Stomach (tissue), 19 donors: ENCODE measurements at places on chromosomes 16 and 17. TPM values are rescaled to one million over a fixed set of nuclear protein-coding genes. Genes with fewer than 3 reads are reported as not detected.

Gene CLN3
- total RNA-seq, result 29.0 TPM

Gene C16orf54
- not detected for total RNA-seq

Gene NPW
- not detected for total RNA-seq

GRCh38 chr17:46831573-46832330, 13.3 kb upstream of the WNT3 start:
- no peak overlapping the region for H3K27ac ChIP-seq
- no peaks in the 10 kb centered on the region for H3K4me1 ChIP-seq
- no peaks in the 10 kb centered on the region for H3K36me3 ChIP-seq
- H3K4me3 ChIP-seq, result no peak overlapping the region
- H3K27me3 ChIP-seq, result no peaks in the 10 kb centered on the region

- no peak overlapping the region for H3K27ac ChIP-seq
- H3K4me3 ChIP-seq, result no peak overlapping the region
- H3K27me3 ChIP-seq, result no peaks in the 10 kb centered on the region
- H3K36me3 ChIP-seq, result no peaks in the 10 kb centered on the region
- peak; percentile 31 for DNase-seq
- no peaks in the 10 kb centered on the region for H3K4me1 ChIP-seq
Measured at GRCh38 chr17:5832886-5833285, 237.3 kb upstream of the WSCD1 start.
